ENCODE measurements at places on chromosomes 4 and X. TPM values are rescaled to one million over a fixed set of nuclear protein-coding genes. Genes with fewer than 3 reads are reported as not detected.

The LGI2 gene
- not detected for total RNA-seq

The RBMXL3 gene
- total RNA-seq, result not detected

The EMCN gene
- total RNA-seq, result not detected

The KLF8 gene
- 13.5 TPM for total RNA-seq

The FBXL5 gene
- total RNA-seq, result 34.9 TPM

The GDPD2 gene
- 0.64 TPM for total RNA-seq

The FAM184B gene
- not detected for total RNA-seq

The HSFX4 gene
- total RNA-seq, result not detected

The SLC6A14 gene
- not detected for total RNA-seq

The PCDH10 gene
- not detected for total RNA-seq

The FAM133A gene
- total RNA-seq, result not detected

The DGKK gene
- total RNA-seq, result not detected

The CYBB gene
- 0.32 TPM for total RNA-seq

The CITED1 gene
- not detected for total RNA-seq

The SOD3 gene
- total RNA-seq, result not detected

The PTPN13 gene
- 0.88 TPM for total RNA-seq

The IGSF1 gene
- not detected for total RNA-seq

The TRAM1L1 gene
- total RNA-seq, result not detected

The SASH3 gene
- 301 TPM for total RNA-seq

The PTCHD1 gene
- not detected for total RNA-seq

The MAGEB3 gene
- not detected for total RNA-seq

The EGFL6 gene
- total RNA-seq, result 10.1 TPM

The SHROOM4 gene
- not detected for total RNA-seq

The GABRQ gene
- 0.07 TPM for total RNA-seq

The EGF gene
- total RNA-seq, result not detected

The UGT2B15 gene
- not detected for total RNA-seq

The NAA11 gene
- not detected for total RNA-seq

The ITGB1BP2 gene
- total RNA-seq, result 5.3 TPM

The MSANTD1 gene
- total RNA-seq, result 2.1 TPM

The SH3D19 gene
- not detected for total RNA-seq

The NDUFA1 gene
- total RNA-seq, result 96.2 TPM

The SLIT2 gene
- not detected for total RNA-seq

The MTNR1A gene
- total RNA-seq, result not detected

The SHROOM2 gene
- total RNA-seq, result not detected

The ENAM gene
- not detected for total RNA-seq

The PPP2R2C gene
- total RNA-seq, result not detected

The PAK3 gene
- total RNA-seq, result 0.20 TPM

The ADAMTS3 gene
- not detected for total RNA-seq

The RAB41 gene
- total RNA-seq, result not detected

The DDIT4L gene
- total RNA-seq, result 2.4 TPM

The LRCH2 gene
- total RNA-seq, result not detected

The PRKX gene
- 119 TPM for total RNA-seq

Data from T-helper 1 cell treated with Interleukin-12 subunit alpha and Interleukin-12 subunit beta and Interleukin-4 antibody, amounts not matched to agents 30 ng/mL and 1 ng/mL, for 36 hours (primary cell).